ENCODE measurements at places on chromosomes 16 and 17.
A peak's percentile ranks its signal among the peaks of the same experiment; 100 is the strongest.

DNA sequence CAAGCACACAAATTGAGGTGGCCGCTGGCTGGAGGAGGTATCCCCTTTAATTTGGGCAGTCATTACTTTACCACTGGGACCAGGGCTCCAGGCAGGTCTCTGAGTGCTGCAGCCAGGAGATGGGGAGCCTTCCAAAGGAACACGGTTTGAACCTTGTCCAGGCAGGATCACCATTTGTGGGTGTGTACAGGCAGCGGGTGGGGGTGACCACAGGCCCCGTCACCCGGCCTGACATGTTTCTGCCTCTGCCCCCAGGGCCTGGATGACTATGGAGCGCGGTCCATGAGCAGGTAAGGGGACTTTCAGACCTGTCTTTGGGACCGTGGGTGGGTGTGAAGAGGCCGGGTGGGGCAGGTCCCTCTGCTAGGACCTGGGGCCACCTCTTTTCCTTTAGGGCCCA, 57.1 kb upstream of the PVALEF start:
- no peak for DNase-seq

- no peak for DNase-seq
These were observed 938 bp downstream of the NCOR1 start for GRCh38 chr17:16214190-16215001.

DNA sequence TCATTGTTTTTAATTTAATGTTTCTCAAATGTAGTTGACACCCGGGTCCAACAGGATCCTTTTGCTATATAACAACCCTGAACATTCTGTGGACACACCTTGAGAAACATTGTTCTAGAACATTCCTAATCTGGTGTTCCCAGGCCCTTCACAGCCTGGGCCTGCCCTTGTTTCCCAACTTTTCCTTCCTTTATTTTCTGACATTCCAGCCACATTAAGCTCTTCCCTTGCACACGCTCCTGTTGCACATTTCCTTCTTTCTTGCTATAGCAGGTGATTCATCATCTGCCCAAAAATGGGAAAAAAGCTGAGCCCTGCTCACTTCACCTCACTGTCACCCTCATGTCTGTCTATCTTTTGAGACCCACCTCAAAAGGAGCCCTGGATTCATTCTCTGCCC, 67.9 kb upstream of the MARCHF10 start:
- DNase-seq: no peak

GRCh38 chr16:29784157-29784556, 6.1 kb downstream of the ZG16 start:
- DNase-seq: no peak

DNA sequence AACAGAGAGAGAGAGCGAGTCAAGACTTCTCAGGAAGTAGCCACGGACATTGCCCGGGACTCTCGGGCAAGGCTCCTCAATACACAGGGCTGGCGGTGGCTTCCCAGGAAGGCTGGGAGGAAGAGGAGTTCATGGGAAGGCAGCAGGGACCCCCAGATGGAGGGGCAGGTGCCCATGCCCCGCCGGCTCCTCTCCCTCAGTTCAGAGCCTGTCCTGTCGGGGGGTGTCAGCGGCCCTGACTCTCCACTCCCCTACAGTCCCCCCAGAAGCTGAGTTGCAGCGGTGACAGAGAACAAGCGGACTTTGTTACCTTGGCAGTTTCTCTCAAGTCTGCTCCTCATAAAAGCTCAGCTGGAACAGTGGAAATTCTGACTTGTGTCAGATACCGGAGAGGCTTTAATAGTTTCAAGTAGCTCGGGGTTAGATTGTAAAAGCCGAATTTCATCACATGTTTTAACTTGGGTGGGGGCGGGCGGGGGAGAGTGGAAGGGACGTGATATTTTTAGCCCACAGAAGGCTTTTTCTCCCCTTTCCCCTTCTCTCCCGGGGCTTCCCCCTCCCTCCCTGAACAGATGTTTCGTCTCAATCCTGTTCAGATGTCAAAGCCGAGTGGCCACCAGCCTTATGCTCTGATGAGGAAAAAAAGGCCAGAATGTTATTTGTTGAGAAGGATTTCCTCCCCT, 65.2 kb downstream of the NKD1 start:
- no peak for DNase-seq

GRCh38 chr16:85716680-85717038, 27.9 kb upstream of the GINS2 start:
- no peak for DNase-seq

DNA sequence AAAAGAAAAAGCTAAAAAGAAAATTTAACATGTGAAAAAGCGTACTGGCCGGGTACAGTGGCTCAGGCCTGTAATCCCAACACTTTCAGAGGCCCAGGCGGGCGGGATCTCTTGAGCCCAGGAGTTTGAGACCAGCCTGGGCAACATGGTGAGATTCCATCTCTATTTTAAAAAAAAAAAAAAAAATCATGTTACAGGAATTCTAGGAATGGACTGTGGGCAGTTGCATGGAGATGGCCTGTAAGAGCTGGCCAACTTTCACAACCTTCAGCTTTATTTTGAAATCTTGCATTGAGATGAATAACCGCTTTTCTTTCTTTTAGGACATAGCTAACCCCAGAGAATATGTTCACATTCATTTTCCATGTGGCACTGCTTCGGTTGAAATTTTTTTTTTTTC, 8.2 kb upstream of the CIAO3 start:
- peak; percentile 44 for DNase-seq

- no peak for DNase-seq
These were observed 1.5 kb downstream of the MAP1LC3B start for GRCh38 chr16:87393680-87394055.

All from AG04450 (cell line).